M059J (cell line): ENCODE measurements at places on chromosomes 5 and 9. TPM values are rescaled to one million over a fixed set of nuclear protein-coding genes. Genes with fewer than 3 reads are reported as not detected.

The NFIL3 gene
- total RNA-seq = 15.4 and 20.6 TPM in 2 replicates

GRCh38 chr9:90616806-90617205, 25.8 kb downstream of the DIRAS2 start:
- DNase-seq = no peak

GRCh38 chr9:132154863-132155567, 6.8 kb upstream of the NTNG2 start:
- no peak for DNase-seq

The IFNA7 gene
- not detected in 2 replicates for total RNA-seq

DNA sequence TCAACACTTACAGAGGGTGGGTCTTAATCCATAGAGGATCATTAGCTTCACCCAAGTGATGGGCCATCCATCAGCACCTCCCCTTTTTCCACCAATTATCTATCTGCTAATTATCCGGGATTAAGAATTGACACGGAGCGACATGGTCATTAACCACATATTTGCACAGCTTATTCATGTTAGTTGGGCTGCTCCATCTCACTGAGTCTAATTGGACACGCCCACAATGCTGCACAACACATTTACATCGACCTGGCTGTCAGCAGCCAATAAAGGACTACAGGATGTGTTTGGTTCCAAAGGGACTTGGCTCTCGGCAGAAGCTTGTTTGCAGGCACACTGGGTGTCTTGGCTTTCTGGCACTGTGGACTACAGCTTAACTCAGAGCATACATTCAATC, 21.6 kb downstream of the FOXE1 start:
- DNase-seq = no peak

- DNase-seq = peak; percentile 20
These were observed 76.6 kb upstream of the MAST4 start for GRCh38 chr5:66519626-66520025.

DNA sequence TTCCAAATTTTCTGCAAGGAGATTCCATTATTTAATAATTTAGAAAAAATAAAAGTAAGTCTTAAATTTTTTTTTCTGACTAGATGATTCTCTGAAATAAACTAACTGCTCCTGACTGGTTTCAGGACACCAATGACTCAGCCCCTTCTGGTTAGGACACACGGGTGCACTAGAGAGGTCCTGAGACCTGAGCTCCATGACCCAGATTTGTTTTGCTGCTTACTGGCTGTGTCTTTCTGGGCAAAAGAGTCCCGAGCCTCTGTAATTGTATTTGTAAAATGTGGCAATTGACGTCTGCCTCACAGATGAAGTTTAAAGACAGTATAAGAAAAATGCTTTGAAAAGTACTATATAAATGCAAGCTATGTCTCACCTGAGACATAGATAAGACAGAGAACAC, 89.1 kb downstream of the SLC24A2 start:
- DNase-seq = no peak

- DNase-seq = no peak
These were observed 53.2 kb upstream of the NCS1 start for GRCh38 chr9:130118841-130119518.

The POU5F2 gene
- 0.02 TPM in 1 of 2 replicates, not detected in the other for total RNA-seq

DNA sequence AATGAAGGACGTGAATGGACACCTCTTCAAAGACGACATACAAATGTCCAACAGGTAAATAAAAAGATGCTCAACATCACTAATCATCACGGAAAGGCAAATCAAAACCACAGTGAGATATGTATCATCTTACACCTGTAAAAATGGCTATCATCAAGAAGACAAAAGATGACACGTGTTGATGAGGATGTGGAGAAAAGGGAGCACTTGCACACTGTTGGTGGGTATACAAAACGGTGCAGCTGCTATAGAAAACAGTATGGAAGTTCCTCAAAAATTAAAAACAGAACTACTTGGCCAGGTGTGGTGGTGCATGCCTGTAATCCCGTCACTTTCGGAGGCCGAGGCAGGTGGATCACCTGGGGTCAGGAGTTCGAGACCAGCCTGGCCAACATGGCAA, 47.9 kb downstream of the STK10 start:
- DNase-seq = no peak

- peak; percentile 97 for DNase-seq
These were observed 4.3 kb downstream of the GFM2 start for GRCh38 chr5:74762599-74762998.

DNA sequence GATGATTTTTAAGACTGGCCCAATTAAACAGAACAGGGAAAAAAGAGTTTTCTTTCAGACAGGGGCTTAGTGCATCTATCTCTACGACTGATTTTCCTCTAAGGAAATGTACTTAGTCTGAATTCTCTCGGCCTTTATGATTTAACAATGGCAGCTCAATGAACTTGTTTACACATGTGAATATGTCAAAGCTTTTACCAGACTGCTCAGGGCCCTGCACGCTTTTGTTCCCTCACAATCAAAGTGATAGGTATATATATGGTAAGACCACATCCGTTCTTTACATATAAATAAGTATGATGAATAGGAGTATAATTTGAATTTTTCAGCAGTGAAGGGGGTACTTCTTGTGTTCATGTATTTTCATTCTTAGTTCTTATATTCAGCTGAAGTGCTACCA, 27.6 kb downstream of the LEAP2 start:
- DNase-seq = no peak

The AQP3 gene
- total RNA-seq = 0.57 and 1.1 TPM in 2 replicates

The C5orf58 gene
- total RNA-seq = not detected in 2 replicates

The FAM163B gene
- total RNA-seq = not detected in 2 replicates

DNA sequence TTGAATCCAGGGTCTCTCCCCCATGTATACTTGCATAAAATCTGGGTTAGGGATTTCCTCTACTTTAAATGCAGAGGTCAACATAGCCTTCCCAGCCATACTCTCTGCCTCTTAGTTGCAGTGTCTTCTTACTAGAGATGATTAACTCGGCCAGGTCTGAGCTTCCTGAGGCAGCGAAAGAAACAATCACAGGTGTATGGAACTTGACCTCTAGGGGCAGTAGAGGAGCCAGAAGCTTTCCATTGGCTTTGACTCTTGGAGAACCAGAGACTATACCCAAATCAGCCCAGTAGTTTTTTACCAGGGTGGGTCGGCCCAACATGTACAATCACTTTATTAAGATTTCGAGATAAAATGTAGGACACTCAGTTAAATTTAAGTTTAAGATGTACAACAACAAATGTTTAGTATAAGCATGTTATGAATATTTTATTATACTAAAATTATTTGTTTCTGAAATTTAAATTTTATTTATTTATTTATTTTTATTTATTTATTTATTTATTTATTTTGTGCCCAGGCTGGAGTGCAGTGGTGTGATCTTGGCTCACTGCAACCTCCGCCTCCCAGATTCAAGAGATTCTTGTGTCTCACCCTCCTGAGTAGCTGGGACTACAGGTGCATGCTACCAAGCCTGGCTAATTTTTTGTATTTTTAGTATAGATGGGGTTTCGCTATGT, 48.0 kb upstream of the DMRT3 start:
- DNase-seq = peak; percentile 23

DNA sequence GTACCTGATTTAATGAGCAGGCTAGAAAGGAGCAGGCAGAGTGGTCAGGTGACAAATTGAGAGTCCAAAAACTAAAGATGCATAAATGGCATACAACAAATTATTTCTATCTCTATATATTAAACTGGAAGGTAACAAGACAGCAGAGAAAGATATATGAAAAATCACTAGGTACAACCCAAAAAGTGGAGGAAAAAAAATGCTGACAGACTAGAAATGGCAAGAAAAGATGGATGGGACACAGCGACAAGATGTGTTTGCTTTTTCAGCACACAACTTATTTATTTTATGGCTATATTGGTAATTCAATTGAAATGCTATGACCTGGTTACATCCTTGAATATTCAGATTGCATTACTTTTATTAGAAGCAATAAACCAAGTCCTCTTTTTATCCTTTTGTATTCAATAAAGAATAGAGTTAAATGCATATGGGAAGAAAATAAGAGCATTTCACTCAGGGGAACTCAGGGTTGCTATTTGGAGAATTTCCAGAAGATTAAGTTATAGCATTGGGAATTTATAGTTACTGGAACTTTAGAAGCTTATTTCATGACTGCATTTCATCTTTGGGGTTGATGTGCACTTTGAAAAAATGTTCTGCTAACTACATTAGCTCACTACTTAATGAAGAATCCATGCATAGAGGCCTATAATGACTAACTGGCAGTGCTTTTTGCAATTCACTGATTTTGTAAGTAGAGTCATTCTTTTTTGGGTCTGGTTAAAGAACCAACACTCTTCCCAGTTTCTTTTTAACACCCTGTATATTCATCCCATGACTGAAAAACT, 566.6 kb upstream of the TUSC1 start:
- no peak for DNase-seq

The AFAP1L1 gene
- total RNA-seq = 6.5 and 9.1 TPM in 2 replicates

DNA sequence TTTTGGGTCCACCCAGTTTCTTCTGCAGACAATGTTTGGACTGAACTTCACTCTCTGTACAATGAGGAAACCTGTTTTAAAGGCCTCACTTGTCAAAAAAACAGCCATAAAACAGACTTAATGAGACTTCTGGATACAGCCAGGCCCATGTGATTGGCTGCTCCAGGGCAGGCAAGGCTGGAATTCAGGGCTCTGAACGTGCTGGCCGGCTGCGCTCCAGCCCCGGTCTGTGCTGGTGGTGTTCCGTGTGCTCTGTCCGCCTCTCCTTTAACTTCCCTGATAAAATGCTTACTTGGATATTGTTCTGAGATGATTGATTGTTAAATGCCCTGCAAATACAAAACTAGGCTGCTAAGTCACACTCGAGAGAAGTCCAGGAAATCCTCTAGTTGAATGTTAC, 131.2 kb upstream of the KLF4 start:
- DNase-seq = no peak

DNA sequence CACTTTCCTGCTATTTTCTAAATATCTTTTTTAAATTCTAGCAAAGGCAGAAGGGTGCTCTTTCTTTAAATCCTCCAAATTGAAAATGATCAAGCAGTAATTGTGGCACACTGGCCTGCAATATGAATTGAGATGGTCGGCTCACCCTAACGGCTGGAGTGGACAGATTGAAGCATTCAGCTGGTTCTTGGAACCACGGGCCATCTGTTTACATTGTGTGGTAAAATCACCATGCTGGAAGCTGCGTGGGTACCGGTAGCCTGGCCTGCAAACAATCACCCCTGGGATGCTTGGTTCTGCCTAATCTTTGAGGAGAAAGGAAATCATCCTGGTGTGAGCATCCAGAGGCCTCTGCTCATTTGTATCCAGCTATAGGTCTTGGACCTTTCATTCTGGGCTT, 289.3 kb downstream of the ZNF608 start:
- no peak for DNase-seq

GRCh38 chr9:105289305-105289704, 44.9 kb downstream of the SLC44A1 start:
- DNase-seq = no peak

The IFNA21 gene
- total RNA-seq = not detected in 2 replicates

The ANKRA2 gene
- total RNA-seq = 9.8 and 17.9 TPM in 2 replicates

DNA sequence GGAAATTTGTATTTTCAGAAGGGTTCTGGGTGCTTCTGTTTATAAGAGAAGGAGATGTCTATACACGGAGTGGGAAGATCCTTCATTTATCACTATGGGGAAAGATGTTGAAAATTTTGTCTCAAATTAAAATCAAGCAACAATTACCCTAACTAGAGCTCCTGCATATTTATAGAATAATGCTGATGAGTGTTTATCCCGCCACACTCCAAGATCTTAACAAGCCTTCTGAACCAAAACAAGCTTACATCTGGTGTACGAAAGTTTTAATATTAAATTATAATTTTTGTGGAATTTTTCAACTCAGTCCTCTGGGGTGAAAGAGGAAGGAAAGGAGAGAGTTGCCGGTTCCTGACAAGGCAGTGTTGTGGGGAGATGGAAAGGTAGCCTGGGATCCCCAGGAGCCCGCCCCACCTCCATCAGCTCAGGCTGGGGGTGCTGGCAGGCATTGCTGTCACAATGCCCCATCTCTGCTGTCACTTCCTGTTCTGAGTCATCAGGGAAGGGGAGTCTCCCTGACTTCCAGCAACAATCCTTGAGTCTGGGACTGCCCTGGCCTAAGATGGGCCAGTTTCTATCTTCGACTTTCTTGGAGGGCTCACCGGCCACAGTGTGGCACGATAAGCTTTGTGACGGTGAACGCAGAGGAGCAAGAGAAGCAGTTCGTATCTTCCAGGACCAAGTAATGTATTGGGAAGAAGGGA, 64.5 kb downstream of the ERAP1 start:
- peak; percentile 69 for DNase-seq

GRCh38 chr5:78331523-78332080, 28.8 kb upstream of the SCAMP1 start:
- DNase-seq = no peak

DNA sequence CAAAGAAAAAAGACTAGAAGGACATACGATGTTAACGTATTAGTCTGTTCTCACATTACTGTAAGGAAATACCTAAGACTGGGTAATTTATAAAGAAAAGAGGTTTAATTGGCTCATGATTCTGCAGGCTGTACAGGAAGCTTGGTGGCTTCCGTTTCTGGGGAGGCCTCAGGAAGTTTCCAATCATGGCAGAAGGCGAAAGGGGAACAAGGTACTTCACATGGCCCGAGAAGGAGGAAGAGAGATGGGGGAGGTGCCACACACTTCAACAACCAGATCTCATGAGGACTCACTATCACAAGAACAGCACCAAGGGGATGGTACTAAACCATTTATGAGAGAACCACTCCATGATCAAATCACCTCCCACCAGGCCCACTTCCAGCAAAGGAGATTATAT, 110.1 kb downstream of the CARTPT start:
- DNase-seq = no peak

The WHRN gene
- total RNA-seq = 1.8 and 3.5 TPM in 2 replicates

- no peak for DNase-seq
These were observed 9.1 kb downstream of the UNC5A start for GRCh38 chr5:176819476-176819875.

DNA sequence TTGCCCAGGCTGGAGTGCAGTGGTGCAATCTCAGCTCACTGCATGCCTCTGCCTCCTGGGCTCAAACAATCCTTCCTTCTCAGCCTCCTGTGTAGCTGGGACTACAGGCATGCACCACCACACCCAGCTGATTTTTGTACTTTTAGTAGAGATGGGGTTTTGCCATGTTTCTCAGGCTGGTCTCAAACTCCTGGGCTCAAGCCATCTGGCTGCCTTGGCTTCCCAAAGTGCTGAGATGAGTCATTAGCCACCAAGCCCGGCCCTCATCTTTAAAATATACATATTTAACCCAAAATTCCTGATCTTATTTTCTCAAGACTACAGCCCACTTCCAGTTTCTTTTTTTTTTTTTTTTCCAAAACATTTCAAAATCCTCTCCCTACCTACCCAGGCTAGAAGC, 31.7 kb upstream of the MINAR2 start:
- no peak for DNase-seq

GRCh38 chr5:33848554-33848953, 43.2 kb downstream of the ADAMTS12 start:
- no peak for DNase-seq

GRCh38 chr9:80078826-80079225, 507.1 kb downstream of the TLE4 start:
- DNase-seq = peak; percentile 52

GRCh38 chr5:160685695-160686094, 166.3 kb downstream of the ATP10B start:
- DNase-seq = peak; percentile 5
